Stimulated activated CD4-positive, alpha-beta T cell treated with anti-CD3 and anti-CD28 coated beads, TNF-alpha, amount 100 ng/mL, for 1 hour (primary cell): ENCODE measurements at places on chromosomes 5 and 9.

DNA sequence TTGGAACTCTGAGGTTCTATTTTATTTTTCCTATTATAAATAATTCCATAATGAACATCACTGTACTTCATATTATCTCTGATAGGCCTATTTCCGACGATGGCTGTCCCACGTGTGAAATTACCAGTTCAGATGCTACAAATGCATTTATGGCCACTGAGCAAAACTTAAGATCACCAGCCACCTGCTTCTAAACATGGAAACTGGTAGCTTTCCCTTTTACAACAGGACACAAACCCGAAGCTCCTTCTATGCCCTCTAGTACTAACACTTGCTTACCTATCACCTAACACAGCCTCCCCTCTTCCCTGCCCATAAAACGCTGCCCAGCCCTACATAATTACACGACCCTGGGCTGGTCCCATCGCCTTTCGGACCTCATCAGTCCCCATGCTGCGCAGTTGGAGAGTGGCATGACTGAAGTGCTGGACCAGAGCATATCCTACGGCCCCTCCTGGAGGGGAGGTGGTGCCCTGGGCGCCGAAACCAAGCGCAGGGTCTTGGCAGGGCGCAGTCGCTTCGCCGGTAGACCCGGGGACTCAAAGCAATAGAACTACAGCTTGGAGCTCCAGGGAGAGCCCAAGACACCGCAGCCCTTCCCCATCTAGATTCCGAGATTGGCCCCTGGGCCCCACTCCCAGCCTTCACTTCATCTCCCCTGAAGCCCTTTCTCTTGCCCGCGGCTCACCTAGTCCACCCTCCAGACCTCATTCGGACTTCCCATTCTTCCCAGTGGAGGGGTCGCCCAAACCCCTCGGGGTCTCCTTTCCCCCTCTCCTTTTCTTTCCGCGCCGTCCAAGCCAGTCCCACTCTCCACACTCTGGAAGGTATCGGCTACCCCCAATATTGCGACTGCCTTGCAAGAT, 1.0 kb upstream of the SAP30L start:
- no peak for DNase-seq

GRCh38 chr9:129774791-129775447, 22.1 kb upstream of the PTGES start:
- DNase-seq = no peak

- no peak for DNase-seq
These were observed 16.0 kb downstream of the HSD17B4 start for GRCh38 chr5:119468286-119468685.

GRCh38 chr5:72408603-72409002, 88.4 kb downstream of the PTCD2 start:
- no peak for DNase-seq

- no peak for DNase-seq
These were observed 17.0 kb downstream of the RALGDS start for GRCh38 chr9:133103987-133104505.

DNA sequence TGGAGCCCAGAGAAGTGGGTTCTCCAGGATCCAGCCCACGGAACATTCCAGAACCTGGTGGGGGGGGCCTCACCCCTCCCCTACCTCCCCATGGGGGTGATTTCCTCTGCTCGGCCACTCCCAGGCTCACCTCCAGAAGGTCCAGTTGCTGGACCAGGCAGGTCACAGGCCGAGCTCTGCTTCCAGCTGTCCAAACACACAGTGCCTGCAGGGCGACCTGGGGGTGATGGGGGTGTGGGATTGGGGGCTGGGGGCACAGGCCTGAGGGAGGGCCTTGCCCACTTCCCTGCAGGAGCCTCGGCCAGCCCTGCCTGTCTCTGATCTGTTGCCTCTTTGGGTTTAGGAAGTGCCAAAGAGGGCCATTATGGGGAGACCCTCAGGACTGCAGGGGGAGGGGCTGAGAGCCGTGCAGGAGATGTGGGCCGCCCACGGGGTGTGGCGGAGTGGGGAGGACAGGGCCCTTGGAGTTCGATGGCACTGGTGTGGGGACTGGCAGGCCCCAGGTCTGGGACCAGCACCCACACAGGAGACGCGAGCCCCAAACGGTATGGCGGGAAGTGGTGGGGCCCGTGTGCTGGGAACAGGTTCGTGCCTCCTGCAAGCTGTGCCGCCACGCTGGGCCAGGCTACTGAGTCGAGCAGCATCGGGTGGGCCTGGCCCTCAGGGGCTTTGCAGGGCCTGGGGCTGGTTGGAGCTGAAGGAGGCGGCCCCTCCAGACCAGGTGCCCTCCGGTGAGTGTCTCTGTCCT, 45.6 kb upstream of the EGFL7 start:
- DNase-seq = no peak

DNA sequence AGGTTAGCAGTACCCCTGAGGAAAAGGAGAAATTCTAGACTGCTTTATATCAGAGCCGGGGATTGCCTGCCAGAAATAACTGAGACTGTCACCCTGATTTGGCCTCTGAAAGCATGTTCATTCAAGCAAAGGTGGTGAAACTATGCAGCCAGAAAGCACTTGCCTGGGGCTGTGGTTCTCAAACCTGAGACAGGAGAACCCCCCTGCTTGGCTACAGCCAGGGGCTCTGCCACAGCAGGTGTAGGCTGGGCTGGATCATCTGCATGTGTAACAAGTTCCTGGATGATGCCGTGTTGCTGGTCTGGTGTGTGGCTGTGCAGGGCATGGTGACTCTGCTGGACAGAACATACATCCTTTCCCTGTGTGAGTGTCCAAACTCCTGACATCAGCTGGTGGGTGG, 157.8 kb downstream of the NXNL2 start:
- DNase-seq = no peak

- no peak for DNase-seq
These were observed 5.3 kb downstream of the KLF4 start for GRCh38 chr9:107484117-107484723.

DNA sequence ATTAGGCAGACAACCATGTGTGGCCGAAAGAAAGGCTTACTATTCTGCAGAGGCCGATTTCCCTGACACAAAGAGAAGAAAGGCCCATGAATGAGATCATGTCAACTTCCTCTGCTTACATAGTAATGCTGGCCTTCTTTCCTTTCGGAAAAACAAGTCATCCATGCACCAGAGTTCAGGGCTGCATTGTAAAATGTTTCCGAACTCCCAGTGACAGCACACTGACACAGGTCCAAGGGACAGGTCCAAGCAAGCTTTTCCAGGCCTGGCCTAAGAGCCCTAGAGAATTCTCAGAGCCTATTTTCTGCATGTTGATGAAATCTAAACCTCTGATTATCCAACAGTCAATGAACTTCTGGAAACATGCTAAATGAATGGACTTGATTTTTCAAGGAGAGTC, 140.9 kb downstream of the ZNF608 start:
- no peak for DNase-seq

GRCh38 chr5:123929055-123929474, 417.1 kb downstream of the CSNK1G3 start:
- no peak for DNase-seq

DNA sequence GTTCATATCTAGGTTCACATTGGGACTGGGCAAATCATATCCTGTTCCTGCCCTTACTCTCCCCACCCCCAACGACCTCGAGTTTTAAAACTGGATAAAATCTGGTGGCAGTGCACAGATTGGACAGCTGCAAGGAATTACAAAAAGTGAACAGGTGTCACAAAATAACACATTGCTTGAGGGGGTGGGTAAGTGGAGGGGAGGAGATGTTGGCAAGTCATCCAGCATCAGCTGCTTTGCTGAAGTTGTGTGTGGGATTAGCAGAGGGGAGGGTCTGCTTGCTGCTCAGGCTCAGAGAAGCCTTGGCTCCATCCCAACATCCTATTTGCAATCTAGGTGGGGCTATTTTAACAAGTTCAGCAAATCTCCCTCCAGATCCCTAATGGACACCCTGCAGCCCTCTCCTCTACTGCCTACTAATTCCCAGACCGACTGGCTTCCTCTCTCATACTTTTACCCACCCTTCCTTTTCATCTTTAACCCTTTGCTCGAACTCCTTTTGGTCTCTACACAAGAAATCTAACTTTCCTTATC, 39.8 kb upstream of the SLC24A2 start:
- no peak for DNase-seq

GRCh38 chr9:70802758-70803436, 318.5 kb downstream of the TRPM3 start:
- no peak for DNase-seq

DNA sequence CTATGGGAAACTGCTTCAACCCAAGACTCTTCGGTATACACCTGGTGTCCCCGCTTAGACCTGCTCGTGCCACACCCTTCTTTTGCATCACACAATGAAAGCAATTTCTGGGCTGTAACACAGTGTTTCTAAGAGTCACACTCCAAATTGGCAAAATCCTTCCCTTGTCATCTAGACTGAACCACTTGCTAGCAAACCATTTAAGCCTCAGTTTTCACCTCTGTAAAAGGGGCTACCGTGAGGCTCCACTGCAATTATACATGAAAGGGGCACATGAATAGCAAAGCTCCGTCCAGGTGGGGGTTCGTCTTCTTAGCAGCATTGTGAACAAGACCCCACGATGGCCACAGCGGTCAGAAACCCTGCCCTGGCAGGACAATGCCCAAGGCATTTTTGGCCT, 166.8 kb downstream of the PAX5 start:
- no peak for DNase-seq

DNA sequence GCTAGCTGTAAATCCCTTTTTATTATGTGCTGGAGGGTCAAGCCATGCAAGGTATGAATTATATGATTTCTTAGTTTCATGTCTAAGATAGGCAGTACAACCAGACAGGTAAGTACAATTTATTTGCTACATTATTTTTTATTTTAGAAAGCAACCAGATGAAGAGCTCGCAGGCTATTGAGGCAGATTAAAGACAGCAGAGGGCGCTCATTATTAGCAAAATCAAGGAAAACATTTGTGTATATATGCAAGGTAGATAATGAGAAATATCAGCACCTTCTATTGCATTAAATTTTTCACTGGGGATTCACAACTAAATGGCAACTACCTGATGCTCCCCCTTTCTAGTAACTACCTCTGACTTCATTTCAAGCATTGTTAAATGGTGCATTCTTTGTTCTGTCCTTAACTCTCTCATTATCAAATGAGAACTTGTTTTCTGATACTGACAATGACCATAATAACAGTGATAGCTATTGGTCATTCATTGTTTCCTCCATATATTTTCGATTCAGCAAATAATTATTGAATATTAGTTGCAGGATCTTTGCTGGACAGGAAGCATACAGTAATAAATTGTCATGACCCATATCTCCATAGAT, 8.6 kb downstream of the SCGB3A2 start:
- DNase-seq = no peak

DNA sequence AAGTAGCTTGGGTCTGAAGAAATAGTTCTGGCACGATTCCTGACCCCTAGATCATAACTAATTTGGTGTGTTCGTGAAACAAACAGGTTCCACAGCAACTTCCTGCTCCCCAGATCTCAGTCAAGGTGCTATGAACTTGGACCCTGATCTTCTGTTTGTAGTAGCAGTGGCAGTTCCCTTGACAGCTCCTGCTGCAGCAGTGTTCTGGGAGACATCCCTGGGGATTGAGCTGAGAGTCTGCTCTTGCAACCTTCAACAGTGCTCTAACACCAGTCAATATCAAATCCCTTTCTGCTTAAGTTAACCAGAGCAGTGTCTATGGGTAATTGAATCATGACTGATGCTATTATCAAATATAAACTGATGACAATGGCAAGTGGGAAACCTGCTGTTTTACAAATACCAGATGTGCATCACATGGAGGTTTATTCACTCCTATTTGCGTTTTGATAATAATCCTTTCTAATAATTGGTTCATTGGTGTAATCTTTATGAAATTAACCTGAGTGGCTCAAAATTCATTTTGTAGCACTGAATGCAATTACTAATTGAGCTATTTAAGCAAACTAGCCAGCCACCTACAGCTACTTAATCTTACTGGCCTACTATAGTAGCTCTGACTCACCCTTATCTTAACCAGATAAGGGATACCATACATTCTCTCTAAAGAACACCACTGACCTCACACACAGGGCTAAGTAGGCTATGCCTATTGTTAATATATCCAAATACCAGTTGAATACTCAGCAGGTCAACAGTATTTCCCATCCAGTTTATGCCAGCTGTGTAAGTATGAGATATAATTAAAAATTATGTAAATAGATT, 21.9 kb downstream of the KDM4C start:
- no peak for DNase-seq

GRCh38 chr5:10735569-10736276, 25.3 kb downstream of the DAP start:
- no peak for DNase-seq

DNA sequence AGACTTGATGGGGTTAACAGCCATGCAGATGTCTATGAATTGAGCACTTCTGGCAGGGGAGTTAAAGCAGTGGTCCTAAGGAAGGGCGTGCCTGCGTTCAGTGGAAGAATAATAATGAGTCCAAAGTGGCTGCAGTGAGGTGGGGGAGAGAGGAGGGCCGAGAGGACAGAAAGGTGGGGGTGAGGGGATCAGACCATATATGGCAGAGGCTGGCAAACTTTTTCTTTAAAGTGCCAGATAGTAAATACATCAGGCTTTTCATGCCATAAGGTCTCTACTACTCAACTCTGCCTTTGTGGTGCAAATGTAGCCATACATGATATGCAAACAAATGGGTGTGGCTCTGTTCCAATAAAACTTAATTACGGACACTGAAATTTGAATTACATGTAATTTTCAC, 77.1 kb downstream of the STRBP start:
- DNase-seq = no peak

DNA sequence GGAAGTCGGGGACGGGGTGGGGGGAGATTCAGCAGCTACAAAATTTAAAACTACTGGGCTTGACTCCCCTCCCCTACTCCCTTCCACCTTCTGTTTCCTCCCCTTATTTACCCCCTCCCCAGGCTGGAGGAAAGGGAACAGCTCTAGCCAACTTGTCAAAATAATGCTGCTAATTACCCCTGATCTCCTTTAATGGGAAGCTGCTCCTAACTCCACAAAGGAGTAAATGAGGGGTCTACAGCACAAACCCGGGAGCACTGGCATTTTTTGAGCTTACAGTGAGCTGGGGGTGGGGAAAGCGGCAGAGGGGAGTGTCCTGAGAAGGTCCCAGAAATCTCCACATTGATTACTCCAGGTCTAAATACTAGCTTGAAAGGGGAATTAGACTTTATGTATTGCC, 3.1 kb downstream of the PTCH1 start:
- DNase-seq = no peak

GRCh38 chr5:172771439-172772111, 580 bp upstream of the DUSP1 start:
- no peak for DNase-seq

GRCh38 chr5:93929131-93929530, 187.7 kb upstream of the POU5F2 start:
- no peak for DNase-seq

- no peak for DNase-seq
These were observed 14.1 kb upstream of the C1QTNF3 start for GRCh38 chr5:34057118-34057517.

DNA sequence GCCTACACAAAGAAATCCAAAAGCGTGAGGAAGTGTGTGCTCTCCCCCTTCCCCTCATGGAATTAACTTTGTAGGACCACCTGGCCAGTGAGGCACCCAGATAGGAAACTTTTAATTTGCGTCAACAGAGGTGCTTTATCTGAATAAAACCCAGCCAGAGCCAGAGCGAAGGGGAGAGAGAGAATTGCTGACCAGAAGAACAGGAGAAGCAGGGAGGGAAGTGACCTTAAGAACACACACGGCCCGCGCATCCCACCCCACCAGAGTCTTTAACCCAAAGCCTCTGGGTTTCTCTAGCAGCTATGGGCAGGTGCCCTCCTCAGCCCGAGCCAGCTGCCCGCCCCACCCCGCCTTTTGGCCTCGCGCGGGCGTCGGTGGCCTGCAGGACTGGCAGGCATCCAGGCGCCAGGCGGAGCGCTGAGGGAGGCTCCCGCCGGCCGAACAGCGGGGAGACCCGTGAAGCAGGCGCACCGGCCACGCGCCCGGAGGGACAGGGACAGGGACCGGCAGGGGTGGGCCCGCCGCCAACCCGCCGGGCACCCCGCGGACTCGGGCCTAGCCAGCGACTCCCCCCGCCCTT, 580 bp downstream of the ERAP1 start:
- DNase-seq = no peak
